ENCODE measurements at places on chromosomes 2 and 18.

DNA sequence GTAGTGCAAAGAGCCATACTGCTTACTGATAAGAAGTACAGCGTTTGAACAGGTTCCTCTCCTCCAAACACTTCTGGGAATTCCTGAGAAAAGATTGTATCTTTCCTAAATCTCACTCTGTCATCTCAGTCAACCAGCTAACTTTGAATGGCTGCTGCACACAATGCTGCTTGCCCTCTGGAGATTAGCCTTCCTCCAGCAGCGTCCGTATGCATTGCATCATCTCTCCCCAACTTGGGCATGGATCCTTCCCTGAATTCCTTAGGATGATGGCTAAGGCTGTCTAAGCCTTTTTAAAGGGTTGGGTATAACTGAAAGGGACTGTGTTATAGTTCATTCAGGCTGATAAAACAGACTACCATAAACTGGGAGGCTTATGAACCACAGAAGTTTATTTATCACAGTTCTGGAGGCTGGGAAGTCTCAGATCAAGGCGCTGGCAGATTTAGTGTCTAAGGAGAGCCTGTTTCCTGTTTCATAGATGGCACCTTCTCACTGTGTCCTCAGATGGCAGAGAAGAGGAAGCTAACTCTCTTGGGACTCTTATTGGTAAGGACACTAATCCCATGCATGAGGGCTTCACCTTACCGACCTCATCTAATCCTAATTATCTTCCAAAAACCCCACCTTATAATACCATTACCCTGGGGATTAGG is 105.3 kb downstream of the PAX3 start:
- no peak for DNase-seq

DNA sequence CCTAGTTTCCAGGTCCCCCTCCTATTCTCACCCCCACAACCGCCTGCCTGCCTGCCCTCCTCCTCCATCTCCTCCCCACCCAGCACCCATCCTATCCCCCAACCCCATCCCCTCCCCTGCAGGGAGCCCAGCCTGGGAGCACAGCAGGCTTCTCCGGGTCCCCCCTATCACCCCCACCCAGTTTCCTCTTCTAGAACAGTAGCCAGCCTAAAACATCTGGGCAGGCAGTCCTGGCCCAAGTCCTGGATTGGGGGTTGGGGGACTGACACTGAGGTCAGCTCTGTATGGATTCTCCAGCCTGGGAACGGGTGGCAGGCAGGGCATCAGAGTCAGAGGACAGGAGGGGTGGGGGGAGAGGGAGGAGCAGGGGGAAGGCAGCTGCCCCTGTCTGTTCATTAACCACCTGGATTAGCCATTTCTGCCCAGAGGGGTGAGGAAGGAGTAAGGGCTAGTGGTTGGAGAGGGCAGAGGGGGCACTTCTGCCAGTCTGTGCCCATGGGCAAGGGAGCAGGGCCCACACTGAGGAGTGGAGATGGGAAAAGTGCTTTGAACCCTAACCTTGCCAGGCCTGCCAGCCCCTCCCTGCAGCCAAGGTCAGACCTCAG is 60.0 kb downstream of the TNS1 start:
- no peak for DNase-seq

DNA sequence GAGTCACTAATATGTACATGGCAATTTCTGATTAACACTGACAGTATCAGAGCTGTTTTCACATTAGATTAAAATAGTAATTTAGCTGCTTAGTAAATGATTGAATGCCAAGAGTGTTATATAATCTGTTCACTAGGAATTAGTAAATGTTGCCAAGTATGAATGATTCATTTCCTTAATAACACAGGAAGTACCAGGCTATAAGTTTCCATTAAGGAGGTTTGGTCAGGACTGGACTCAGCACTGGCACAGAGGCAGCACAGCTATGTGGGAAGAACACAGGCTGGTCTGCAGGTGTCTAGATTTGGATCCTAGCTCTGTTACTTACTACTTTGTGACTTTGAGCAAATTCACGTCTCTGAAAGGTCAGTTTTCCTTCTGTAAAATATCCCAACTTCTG is 97.2 kb downstream of the TDRD15 start:
- no peak for DNase-seq

GRCh38 chr18:75291460-75291859 is 80.9 kb downstream of the TSHZ1 start:
- DNase-seq: no peak

DNA sequence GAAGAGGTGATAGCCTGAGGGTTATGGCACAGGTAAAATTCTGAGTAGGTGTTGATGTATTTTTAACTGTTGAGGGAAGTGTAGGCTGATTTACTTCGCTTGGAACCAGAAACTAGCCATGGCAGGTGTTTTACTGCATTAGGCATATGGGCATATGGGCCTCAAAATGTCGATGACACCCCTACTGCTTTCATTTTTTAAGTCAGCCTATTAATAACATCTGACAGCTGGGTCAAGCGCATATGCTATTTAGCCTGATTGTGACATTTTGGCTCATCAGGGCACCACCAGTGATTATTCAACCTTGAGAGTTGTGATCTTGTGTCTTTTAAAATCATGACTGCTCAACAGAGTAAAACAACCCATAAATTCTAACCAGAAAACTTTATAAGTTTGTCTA is 1396.9 kb upstream of the NXPH2 start:
- no peak for DNase-seq

DNA sequence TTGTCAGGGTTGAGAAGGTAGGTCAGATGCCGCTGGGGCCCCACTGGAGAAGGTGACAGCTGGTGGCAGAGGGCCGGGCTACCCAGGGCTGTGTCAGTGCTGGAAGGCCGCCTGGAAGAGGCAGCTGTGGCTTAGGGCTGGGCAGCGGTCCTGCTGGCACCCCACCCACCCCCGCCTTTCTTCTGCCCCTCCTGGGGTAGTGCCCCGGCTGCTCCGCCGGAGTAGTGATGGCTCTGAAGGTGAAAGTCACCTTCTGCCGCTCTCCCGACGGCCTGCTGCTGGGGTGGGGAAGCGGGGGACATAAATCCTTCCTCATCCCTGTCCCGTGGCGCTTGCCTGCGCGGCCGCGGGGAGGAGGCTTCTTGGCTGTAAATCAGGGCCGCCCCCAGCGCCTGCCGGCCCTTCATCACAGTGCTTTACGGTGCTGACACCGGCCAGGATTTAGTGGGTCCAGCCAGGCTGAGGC is 332.2 kb downstream of the DYSF start:
- no peak for DNase-seq

GRCh38 chr2:201931951-201932350 is 101.7 kb upstream of the FZD7 start:
- DNase-seq: no peak

- DNase-seq: no peak
Observed at GRCh38 chr2:23452853-23453420, 68.0 kb downstream of the KLHL29 start.

DNA sequence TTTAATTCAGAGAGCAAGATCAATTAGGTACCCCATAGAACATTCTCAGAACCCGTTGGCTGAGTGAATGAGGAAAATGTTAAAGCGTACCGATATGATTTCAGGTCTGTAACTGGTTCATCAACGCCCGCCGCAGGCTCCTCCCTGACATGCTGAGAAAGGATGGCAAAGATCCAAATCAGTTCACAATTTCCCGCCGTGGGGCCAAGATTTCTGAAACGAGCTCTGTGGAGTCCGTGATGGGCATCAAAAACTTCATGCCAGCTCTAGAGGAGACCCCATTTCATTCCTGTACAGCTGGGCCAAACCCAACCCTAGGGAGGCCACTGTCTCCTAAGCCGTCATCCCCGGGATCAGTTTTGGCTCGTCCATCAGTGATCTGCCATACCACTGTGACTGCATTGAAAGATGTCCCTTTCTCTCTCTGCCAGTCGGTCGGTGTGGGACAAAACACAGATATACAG is 7.3 kb downstream of the TGIF1 start:
- DNase-seq: no peak

- DNase-seq: no peak
Observed at GRCh38 chr18:54440292-54440691, 82.6 kb downstream of the C18orf54 start.

DNA sequence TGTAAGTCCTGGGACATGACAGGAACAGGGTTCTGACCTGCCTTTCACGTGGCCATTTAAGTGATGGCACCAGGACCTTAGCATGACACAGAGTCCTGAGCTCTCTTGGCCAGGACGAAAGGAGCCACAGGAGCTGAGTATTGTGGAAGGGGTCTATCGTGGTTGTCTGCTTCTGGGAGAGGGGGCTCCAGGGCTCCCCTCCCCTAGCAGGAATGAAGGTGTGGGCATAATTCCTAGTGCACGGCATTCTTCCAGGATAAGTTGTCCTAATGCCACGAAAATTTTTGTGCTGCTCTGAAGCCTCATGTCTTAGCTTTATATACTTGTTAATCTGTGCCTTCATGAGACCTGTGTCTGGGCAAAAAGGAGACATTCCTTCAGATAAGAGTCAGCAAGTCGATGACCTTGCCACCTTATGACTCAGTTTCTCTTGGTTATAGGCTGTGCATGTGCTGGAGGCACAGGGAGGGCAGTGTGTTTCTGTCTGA is 17.1 kb downstream of the GATA6 start:
- no peak for DNase-seq

GRCh38 chr2:198476007-198476406 is 671.6 kb downstream of the PLCL1 start:
- no peak for DNase-seq

GRCh38 chr2:37231241-37232130 is at the start of the genes CEBPZ and NDUFAF7:
TSS of gene CEBPZ (minus strand) at chr2:37231596. CDS start at chr2:37231567, 29 bp downstream.
TSS of gene NDUFAF7 (plus strand) at chr2:37231658. CDS start at chr2:37231706, 48 bp downstream.
- DNase-seq: peak; percentile 79

- DNase-seq: no peak
Observed at GRCh38 chr2:33475224-33476130, 972 bp upstream of the RASGRP3 start.

DNA sequence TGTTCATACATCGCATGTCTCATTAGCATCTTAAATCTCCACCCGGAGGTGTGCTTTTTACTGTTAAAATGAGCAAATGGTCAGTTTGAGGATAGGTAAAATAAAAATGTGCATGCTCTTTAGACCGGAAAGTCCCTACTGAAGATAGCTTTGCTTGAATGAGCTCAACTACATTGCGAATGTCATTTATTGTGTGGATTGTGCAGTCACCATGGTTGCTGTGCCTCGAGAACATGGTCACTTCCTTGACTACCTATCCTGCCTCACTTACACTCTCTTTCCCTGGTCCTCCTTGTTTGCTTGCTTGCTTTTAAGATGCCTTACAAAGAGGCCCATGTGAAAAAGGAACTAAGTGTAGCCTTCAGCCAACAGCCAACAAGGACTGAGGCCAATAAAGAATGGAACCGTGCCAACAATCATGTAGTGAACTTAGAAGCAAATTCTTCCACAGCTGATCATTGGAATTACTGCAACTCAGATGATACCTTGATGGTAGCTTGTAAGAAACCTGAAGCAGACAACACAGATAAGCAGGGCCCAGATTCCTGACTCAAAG is 72.2 kb upstream of the BARD1 start:
- DNase-seq: no peak

DNA sequence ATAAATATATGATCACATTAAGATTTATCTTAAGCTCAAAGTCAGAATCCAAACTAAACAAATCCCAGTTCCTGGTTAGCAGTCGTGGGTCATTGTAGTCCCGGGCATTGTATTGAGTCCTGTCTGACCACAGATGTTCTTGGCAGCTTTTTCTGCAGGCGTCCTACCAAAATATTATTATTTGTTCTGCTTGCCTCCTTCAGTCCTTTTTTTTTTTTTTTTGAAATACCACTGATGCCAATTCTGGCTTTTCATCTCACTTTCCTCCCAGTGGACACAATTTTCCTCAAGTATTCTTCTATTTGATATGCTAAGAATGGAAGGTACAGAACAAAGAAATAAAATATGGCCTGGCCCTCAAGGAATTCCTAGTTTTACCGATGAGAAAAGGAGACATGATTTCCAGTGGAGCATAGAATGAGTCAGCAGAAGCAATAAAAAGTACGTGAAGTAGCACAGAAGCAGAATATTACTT is 151.6 kb downstream of the CSRNP3 start:
- DNase-seq: no peak

- DNase-seq: no peak
Observed at GRCh38 chr2:14451312-14451711, 181.2 kb upstream of the LRATD1 start.

GRCh38 chr2:109385506-109385905 is 228.3 kb downstream of the SEPTIN10 start:
- no peak for DNase-seq

DNA sequence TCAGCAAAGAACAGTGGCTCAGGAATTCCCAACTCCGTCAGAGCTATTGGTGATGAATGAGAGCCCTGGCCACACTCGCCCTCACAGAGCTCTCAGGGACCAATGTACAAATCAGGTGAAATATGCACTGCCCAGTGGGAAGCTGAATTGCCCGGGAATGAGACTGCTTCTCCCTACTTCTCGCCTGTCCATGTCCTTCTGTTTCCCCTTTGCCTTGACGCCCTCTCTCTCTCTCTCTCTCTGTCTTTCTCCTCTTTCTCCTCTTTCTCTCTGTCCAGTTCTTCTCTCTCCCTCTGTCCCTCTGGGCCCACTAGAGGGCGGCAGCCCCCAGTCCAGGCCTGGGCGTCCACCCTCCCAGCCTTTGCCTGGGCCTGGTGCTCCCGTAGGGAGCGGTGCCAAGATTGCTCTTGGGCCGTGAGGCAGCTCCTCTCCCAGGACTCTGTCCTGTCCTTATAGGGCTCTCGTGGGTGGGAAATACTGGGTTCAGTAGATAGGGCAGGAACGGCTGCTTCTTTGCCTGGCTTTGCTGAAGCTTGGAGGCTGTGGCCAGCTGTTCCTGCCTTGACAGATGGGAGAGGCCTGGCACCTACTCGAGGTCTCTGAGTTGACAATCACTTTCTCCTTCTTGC is 28.4 kb upstream of the PUM2 start:
- DNase-seq: peak; percentile 49

DNA sequence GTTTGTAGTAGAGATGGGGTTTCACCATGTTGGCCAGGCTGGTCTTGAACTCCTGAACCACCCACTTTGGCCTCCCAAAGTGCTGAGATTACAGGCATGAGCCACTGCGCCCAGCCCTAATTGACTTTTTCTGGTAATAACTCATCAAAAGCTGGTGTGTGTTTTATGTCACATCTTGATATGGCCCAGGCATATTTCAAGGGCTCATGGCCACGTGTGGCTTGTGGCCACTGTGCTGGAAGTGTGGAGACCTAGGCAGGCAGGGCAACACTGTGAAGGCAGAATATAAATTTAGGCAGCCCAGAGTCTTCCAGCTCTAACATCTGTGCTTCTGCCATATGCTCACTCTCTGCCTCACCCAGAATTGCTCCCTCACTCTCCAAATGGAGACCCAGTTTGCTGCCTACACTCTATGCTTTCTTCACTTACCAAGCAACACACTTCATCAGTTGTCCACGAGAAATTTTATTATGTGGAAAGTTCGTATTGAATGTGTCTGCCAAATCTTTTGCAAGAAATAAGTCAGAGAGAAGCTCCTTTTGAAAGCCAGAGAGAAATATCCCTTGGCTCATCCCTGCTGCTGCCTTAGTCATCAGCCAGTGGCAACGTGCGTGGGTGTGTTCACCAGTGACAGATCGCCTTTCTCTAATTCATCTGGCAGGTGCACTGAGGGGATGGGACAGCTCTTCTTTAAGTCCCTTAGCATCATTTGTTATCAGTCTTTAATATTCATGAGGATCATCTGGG is 129.4 kb upstream of the CXCR4 start:
- DNase-seq: no peak

DNA sequence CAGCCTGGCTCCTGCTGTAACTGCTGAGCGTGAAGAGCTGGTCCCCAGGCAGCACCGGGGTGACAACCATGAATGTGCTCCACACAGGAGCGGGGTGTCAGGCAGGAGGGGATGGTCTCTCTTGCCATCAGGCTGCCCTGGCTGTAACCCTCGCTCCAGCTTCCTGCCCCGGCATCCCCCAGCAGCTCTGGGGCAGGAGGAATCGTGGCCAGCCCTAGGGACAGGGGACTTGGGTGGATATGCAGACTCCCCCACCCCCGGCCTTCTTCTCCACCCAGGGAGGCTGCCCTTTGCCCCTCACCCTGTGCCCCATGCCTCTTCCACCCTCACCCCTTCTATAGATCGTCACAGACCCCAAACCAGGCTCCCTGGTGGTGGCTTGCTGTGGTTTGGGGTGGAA is 69.4 kb upstream of the SMAD7 start:
- no peak for DNase-seq
